NCI-H1436 (cell line): ENCODE measurements at places on chromosomes 3 and 15.

GRCh38 chr15:38012894-38013293 lies 78.5 kb downstream of the TMCO5A start:
- no peak for DNase-seq

DNA sequence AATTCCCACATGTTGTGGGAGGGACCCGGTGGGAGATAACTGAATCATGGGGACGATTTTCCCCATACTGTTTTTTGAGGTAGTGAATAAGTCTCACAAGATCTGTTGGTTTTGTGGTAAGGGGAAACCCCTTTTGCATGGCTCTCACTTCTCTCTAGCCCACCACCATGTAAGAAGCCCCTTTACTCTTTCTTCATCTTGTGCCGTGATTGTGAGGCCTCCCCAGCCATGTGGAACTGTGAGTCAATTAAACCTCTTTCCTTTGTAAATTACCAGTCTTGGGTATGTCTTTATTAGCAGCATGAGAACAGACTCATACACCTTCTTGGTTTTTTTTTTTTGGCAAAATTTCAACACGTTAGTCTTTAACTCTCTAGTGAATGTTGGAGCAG lies 18.1 kb downstream of the ARL8B start:
- DNase-seq, result no peak

DNA sequence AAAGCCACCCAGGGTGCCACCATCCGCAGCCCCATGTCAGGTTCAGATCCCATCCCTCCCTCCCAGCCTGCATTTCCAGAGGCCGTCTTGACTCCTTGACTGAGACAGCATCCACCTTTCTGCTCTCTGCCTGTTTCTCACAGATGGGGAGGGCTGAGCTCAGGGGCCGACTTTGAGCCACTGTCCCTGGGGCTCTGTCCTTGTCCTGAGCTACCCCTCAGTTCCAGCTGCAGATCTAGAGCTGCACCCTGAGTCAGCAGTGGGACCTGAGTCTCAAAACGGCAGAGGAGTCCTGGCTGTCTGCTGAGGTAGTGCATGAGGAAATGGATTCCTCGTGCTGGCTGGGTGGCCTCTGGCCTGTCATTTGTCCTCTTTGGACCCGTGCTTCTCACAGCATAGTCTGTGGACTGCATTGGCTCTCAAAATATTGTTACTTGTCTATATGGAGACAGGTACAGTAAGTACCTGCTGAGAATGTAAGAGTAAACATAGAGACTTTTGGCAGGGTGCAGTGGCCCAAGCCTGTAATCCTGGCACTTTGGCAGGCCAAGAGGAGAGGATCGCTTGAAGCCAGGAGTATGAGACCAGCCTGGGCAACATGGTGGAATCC lies 22.3 kb downstream of the RPLP1 start:
- DNase-seq, result no peak

GRCh38 chr3:71987828-71988227 lies 202.9 kb upstream of the PROK2 start:
- no peak for DNase-seq

GRCh38 chr15:81097116-81097889 lies 36.8 kb upstream of the CFAP161 start:
- DNase-seq, result no peak

DNA sequence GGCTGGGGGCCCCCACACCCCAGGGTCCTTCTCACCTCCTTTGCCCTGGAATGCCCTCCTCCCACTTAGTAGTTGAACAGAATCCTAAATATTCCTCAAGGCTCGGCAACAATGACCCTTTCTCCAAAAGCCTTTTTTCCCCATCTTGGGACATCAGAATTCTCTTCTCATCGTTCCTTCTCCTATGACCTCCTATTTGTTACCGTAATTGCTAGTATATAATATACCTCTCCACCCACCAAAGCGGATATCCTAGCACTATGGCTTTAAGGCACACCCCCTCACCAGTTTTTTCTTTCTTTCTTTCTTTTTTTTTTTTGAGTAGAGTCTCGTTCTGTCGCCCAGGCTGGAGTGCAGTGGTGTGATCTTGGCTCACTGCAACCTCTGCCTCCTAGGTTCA lies 16.8 kb downstream of the HDAC11 start:
- DNase-seq, result no peak
